ENCODE measurements at places on chromosomes 5 and 9.

DNA sequence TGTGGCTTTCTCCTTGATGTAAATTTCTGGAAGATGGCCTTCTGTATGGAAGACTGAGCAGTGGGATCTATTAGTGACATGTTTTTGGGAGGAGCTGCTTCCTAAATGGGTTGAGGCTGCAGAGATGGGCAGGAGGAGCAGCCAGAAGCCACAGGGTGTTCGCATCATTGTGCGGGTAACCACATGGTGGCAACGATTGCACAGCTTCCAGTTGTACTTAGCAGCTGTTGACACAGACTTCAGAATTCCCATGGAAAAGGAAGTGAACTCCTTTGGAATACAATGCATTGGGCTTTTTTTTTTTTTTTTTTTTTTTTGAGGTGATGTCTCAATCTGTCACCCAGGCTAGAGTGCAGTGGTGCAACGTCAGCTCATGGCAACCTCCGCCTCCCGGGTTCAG, 297.3 kb downstream of the NR3C1 start:
- DNase-seq: no peak

GRCh38 chr9:91395553-91396471, 27.8 kb downstream of the NFIL3 start:
- no peak for DNase-seq

GRCh38 chr5:112906637-112907036, 15.4 kb downstream of the REEP5 start:
- DNase-seq: no peak

DNA sequence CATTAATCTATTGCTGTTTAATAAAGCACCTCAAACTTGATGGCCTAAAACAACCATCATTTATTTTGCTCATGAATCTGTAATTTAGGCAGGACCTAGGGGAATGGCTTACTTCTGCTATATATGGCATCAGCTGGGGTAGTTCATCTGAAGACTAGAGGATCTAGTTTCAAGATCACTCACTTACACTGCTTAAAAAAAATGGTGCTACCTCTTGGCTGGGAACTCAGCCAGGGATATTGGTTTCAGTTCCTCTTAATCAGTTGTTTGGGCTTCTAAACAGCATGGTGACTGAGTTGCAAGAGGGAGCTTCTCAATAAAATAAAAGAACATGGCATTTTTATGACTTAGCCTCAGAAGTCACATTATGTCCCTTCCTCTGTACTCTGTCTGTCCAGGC, 142.0 kb downstream of the FAM114A2 start:
- DNase-seq: no peak

- DNase-seq: no peak
Observed at GRCh38 chr9:108933231-108933717, 650 bp downstream of the ELP1 start.

GRCh38 chr5:88552426-88552825, 283.8 kb upstream of the TMEM161B start:
- DNase-seq: no peak

GRCh38 chr5:74155501-74155900, 485.0 kb downstream of the ENC1 start:
- DNase-seq: no peak

- DNase-seq: no peak
Observed at GRCh38 chr9:114236391-114237138, 81.2 kb downstream of the COL27A1 start.

DNA sequence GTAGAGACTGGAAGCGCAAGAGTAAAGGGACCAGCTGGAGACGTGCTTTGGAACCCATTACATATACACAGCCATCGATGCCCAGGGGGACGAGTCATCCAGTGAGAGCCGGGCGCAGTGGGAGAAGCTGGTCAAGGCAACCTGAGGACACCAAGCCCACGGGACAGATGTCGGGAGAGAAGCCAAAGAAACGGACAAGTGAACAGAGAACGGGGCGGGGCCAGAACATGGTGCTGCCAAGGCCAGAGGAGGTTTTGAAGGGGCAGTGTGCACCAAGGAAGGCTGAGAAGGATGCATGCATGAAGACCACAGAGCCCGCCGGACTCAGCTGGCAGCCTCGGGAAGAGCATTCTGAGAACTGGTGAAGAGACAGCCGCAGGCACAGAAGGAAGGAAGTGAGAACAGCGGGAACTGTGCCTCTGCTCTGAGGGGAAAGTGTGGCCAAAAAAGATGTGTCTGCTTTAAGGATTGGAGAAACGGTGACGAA, 20.3 kb downstream of the CAMSAP1 start:
- DNase-seq: no peak

- DNase-seq: no peak
Observed at GRCh38 chr9:31023847-31024246, 1360.6 kb upstream of the ACO1 start.

- no peak for DNase-seq
Observed at GRCh38 chr5:40278881-40279280, 400.8 kb upstream of the PTGER4 start.

- peak; percentile 76 for DNase-seq
Observed at GRCh38 chr5:141691867-141692532, 10.0 kb upstream of the ARAP3 start.

GRCh38 chr9:136981588-136982231, 1.1 kb upstream of the LCNL1 start:
- no peak for DNase-seq

GRCh38 chr5:172548981-172549687, 91.9 kb upstream of the NEURL1B start:
- no peak for DNase-seq

- no peak for DNase-seq
Observed at GRCh38 chr5:106675687-106676086, 995.0 kb downstream of the EFNA5 start.

GRCh38 chr5:129858131-129858675, 46.1 kb upstream of the CHSY3 start:
- DNase-seq: no peak

GRCh38 chr5:32654427-32654826, 56.7 kb upstream of the NPR3 start:
- no peak for DNase-seq

GRCh38 chr5:10352430-10353240, 860 bp upstream of the MARCHF6 start:
- DNase-seq: no peak

GRCh38 chr9:103789686-103790085, 304.4 kb upstream of the SMC2 start:
- no peak for DNase-seq

DNA sequence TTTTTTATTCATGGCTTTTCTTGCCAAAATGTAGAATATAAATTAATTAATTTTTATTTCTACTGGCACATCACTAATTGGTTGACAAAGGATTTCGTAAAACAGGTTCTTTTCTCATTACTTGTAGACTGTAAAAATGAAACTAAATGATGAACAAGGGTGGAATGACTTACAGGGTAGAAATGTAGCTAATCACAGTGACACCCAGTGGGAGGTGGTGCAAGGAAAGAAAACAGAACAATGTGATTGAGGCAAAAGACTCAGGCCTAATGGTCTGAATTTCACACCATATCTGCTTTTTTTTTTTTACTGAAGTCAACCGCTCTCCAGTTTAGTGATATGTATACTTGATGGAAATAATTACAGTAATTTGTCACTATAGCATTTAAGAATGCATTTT, 28.9 kb downstream of the GABRG2 start:
- no peak for DNase-seq

DNA sequence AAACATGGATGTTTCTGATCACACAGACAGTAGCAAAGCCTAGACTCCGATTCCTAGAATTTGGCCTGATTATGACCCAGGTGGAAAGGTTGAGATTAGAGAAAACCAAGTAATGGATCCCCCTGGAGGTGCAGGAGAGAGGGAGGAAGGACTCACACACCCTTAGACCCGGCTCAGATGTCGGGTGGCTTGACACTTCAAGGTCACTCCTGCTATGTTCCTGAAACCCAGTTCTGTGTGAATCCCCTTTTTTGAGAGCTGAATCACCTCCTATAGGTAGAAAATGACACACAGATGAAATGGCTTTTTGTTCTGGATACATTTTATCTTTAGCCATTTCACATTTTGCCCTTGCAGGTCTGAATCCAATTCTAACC, 192.8 kb downstream of the ARRDC3 start:
- no peak for DNase-seq

- DNase-seq: no peak
Observed at GRCh38 chr9:120368799-120369198, 211.2 kb downstream of the CDK5RAP2 start.

Measured in activated CD8-positive, alpha-beta memory T cell treated with anti-CD3 and anti-CD28 coated beads for 1 hour (primary cell).